RWPE1 (cell line): ENCODE measurements at places on chromosomes 5 and 9.
A peak's percentile ranks its signal among the peaks of the same experiment; 100 is the strongest.

- no peak for DNase-seq
Measured at GRCh38 chr9:133891741-133892140, 100.4 kb downstream of the VAV2 start.

GRCh38 chr9:134702291-134702690 is 60.7 kb downstream of the COL5A1 start:
- DNase-seq: no peak

DNA sequence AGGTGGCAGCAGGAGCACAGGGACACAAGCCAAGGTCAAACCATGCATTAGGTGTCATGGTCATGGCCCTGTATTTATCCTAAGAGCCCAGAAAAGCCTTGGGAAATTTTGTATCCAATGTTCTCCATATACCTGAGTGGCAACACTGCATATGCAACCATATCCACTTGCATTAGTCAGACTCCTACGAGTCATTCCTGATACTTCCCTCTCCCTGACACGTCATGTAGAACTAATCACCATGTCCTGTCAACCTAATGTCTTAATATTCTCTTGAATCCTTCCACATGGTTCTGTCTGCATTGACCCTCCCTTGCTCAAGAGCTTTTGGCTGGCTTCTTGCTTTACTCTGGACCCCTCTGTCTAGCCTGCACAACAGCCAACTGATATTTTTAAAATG is 9.4 kb downstream of the SCGB3A2 start:
- peak; percentile 70 for DNase-seq

DNA sequence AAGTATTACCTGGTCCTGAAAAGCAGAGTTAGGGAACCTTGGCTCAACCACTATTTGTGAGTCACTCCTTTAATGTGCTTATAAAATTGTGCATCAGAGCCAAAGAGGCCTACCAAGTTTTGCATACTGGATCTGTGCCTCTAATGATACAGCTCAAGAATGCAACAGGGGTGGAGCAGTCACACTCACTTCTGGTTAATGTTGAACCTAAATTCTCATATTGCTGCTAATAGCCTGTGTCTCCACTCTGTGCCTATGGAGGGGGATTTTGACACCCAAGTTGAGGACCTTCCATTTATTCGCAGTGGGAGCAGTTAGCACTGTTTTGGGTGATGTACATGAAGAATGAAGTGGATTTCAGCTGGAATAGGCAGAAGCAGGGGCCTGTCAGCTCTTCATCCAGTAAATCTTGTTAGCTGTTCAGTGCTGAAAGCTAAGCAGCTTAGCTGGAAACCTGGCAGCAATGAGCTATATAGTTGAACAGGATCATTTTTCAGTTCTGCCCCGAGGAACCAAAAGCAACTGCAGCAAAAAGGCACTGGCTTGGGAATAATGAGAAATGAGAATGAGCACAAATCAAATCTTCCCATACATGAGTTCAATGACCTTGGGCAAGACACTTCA is 9.7 kb downstream of the SH3TC2 start:
- peak; percentile 64 for DNase-seq

DNA sequence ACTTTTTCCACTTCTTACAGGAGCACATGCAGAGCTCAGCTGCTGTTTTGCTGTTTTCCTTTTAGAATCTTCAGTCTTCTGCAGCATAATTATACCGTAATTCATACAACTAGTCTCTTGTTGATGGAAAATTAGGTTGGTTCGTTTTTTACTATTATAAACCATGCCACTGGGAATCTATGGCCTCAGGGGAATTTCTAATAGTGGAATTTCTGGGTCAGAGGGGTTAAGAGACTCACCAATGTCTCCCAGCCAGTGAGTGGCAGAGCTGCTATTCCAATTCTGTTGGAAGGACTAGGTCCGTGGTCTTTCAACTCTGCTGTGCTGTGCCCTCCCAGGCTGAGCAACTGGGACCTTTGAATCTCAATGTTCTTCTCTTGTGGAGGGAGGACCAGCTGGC is 282.5 kb downstream of the ZSWIM6 start:
- DNase-seq: no peak

DNA sequence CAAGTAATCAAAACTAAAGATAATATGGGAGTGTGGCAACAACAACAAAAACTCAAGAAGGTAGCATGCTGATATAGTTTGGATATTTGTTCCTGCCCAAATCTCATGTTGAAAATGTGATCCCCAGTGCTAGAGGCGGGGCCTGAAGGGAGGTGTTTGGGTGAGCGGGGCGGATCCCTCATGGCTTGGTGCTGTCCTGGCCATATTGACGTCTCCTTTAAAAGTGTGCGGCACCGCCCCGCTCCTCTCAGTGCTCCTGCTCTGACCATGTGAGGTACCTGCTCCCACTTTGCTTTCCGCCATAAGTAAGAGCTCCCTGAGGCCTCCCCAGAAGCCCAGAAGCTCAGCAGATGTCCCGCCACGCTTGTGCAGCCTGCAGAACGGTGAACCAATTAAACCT is 25.6 kb downstream of the MED27 start:
- no peak for DNase-seq

DNA sequence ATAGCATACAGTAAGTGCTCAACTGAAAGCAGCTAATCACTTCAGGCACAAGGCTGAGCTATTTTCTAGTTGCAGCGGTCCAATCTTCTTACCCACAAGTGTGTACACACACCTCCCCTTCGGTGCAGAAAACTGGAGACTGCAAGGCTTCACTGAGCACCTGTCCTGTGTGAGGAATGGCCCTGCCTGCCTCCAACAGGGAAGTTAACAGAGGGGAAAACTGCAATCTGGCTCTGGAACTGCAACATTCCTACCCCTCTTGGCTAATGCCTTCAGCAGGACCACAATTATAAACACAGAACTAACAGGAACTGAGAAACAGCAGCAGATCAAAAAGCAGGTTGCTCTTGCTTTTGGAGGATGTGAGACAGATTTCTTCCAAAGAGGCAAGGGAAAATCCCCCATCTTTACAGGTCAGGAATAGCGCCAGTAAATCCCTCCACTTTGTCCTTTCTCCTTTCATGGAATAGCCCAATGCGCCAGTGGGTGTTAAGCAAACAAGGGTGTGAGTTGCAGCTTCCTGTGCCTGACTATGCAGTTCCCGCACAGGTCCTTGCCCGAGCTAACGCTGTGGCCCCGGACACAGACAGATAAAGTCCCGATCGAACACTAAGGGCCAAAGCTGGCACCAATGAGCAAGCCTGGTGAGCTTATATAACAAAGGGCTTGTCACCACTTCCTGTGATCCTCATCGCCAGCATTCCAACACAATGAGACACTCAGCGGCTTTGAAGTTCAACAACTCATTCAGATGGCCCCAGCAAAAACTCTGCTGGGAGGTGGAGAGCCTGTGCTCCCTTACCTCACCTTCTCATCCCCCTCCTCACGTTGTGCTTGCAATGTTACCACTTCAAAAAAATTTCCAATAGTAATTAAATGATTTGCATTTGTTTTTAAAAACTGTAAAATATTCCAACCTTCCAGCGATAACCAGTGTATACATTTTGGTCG is 21.5 kb downstream of the SHB start:
- peak; percentile 86 for DNase-seq

- DNase-seq: no peak
Measured at GRCh38 chr5:55072666-55073065, 29.8 kb upstream of the GZMA start.

- no peak for DNase-seq
Measured at GRCh38 chr5:173625673-173626504, 9.4 kb upstream of the BOD1 start.

DNA sequence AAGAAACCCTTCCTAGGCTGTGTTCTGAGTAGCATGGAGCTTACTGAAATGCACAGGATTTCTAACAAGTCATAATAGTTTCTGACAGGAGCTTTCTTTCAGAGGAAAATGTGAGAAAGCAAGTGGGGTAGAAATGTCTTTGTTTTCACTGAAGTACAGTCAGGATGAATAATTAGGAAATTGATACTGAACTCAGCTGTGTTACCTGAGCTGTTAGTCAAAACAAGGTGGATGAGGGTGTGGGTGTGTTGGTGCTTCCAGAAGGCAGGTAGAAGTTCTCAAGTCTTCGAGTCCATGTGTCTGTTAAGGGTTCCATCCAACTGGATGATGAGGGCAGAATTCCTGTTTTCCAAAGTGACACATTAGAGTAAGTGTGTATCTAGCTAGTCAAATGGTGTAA is 122.4 kb downstream of the BASP1 start:
- no peak for DNase-seq

DNA sequence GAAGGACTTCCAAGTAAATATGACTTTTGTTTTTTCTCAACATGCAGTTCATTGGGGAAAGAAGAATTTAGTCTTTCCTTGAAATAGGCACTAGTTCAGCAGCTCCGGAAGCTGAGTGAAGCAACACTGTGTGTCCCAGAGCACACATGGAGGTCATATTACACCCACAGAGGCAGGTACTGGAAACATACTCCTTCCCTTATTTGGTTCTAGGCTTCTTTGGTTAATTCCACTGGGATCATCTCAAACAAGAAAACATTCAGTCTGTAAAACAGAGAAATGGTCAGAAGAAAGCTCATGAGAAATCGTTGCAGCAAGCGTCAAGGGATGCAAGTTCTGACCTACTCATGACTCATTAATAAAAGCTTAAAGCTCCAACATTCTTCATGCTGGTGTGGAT is 175.1 kb upstream of the PCSK5 start:
- DNase-seq: no peak

DNA sequence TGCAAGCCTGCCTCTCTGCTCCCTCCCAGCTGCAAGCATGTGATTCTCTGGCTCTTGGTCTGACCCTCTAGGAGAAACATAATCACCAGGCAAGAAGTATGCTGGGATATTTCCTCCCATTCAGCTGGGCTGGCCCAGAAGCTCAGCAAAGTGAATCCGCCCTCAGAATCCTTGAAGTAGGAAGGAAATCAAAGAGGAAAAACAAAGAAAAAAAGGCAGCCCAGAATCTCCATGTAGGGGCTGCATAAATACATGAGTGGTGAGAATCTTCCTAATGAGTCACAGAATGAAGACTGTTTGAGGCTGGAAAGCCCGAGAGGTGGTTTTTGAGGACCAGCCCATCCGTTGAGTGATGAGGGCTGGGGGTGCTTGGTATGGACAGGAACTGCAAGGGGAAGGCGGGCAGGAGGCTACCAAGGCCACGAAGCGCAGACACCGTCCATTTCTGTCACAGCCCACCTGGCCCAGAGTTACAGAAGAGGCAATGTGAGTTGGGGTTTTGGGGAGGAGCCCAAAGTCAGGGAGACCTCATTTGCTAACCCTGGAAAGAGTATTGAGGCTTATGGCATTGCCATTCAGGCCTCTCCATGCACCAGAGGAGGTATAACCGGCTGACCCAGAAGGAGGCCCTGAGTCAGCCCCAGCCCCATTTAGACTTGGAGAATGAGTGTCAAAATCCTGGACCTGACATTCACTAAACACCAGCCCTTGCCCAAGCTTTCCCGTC is 33.4 kb upstream of the TGFBR1 start:
- DNase-seq: no peak

GRCh38 chr5:17276445-17276844 is 59.0 kb downstream of the BASP1 start:
- DNase-seq: no peak

DNA sequence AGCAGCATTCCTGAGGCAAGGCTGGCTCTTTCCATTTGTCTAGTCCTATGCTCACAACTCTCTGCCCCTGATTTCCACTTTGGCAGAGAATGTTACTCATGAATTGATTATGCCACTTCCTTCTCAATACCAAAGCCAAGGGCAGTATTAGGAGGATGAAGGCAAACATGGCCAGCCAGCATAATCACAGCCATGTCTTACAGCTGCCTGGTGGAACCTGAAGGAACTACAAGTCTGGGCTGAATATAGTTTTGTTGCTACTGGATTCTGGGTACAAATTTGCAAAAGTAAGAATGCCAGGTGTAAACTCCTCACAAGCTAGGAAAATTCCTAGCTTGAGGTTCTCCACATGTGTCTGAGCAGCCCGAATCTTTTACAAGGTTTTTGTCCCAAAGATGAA is 4.2 kb downstream of the SIL1 start:
- no peak for DNase-seq

GRCh38 chr5:97070234-97070633 is 72.2 kb downstream of the LIX1 start:
- DNase-seq: no peak

- no peak for DNase-seq
Measured at GRCh38 chr5:178419196-178419595, 171.0 kb downstream of the COL23A1 start.

GRCh38 chr9:14906644-14907359 is 3.4 kb downstream of the FREM1 start:
- no peak for DNase-seq

- DNase-seq: no peak
Measured at GRCh38 chr5:40258222-40258621, 421.5 kb upstream of the PTGER4 start.

GRCh38 chr5:98774192-98775033 is 950 bp downstream of the RGMB start:
- DNase-seq: peak; percentile 55

DNA sequence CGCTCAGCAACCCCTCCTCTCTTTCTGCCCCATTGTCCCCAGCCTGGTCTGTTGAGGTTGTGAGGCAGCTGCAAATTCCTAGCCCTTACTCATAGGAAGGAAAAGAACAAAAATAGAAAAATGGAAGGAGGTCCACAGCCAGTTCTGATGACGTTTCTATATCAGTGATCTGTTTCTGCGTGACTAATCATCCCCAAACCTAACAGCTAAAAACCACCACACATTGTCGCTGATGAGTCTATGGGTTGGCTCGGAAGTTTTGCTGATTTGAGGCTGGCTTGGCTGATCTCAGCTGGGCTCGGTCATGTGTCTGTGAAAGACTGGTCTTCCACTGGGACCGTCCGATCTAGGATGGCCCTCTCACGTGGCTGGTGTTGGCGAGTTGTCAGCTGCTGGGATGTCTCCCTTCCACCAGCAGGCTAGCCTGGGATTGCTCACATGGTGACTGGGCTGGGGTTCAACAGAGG is 200.6 kb upstream of the ZNF618 start:
- DNase-seq: peak; percentile 78

GRCh38 chr5:1515921-1516571 is 7.7 kb downstream of the LPCAT1 start:
- DNase-seq: peak; percentile 87

GRCh38 chr5:65907135-65907534 is 19.2 kb upstream of the ERBIN start:
- DNase-seq: peak; percentile 53

- no peak for DNase-seq
Measured at GRCh38 chr9:71349218-71349617, 227.8 kb upstream of the TRPM3 start.

DNA sequence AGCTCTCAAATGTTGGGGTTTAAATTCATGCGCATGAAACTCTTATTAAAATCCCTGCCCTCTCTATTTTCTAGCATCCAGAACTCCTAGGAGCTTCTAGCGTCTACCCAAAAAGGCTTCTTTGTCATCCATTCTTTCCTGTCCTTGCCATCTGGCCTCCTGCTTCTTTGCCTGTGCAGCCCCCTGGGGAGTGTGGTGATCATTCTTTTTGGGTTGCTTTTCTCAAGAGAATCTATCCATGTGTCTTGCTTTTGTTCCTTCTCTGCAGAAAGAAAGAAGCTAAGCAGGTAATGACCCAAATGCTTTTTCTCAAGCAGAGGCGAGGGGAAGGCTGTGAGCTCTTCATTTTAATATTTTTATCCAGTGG is 26.6 kb downstream of the SKP2 start:
- no peak for DNase-seq

GRCh38 chr5:73369278-73369677 is 79.3 kb downstream of the FOXD1 start:
- DNase-seq: no peak

- no peak for DNase-seq
Measured at GRCh38 chr5:153516504-153517240, 26.2 kb downstream of the GRIA1 start.
